ENCODE measurements at places on chromosomes 13 and 19. TPM values are rescaled to one million over a fixed set of nuclear protein-coding genes. Genes with fewer than 3 reads are reported as not detected.

SLC25A41 gene
- 0.26 TPM for total RNA-seq

GFY gene
- total RNA-seq = not detected

KLHL26 gene
- total RNA-seq = 3.5 TPM

ZNF749 gene
- 11.0 TPM for total RNA-seq

ZNF575 gene
- 0.26 TPM for total RNA-seq

ZNF730 gene
- total RNA-seq = 1.0 TPM

ATXN8OS gene
- total RNA-seq = not detected

C19orf38 gene
- total RNA-seq = 1.3 TPM

IRGQ gene
- total RNA-seq = 11.6 TPM

CCNA1 gene
- not detected for total RNA-seq

TEX26 gene
- 0.26 TPM for total RNA-seq

SMIM44 gene
- total RNA-seq = not detected

SHISA7 gene
- not detected for total RNA-seq

LRFN3 gene
- total RNA-seq = 3.1 TPM

GPR183 gene
- total RNA-seq = not detected

SERP2 gene
- 9.2 TPM for total RNA-seq

Data from fibroblast of lung (primary cell).